ENCODE measurements at places on chromosomes 11 and 22.

GRCh38 chr11:61706452-61707400 lies 26.5 kb downstream of the DAGLA start:
- DNase-seq, result no peak

- DNase-seq, result no peak
Observed at GRCh38 chr11:128865490-128865889, 1.6 kb downstream of the KCNJ1 start.

DNA sequence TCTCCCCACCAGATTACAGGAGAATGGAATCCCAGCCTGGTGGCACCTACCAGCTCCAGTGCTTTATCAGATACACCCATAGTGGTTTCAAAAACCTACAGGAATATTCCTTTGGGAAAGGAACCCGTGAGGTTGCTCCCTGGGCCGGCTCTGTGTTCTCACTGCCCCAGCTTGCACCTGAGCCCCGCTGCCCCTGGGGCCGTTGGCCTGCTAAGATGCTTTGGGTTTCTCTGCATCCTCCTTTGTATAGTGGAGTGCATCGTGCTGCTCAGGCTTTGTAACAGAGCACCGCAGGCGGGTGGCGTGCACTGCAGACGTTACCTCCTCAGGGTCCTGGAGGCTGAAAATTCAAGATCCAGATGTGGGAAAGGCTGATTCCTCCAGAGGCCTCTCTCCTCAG lies 414.1 kb downstream of the BRD1 start:
- DNase-seq, result no peak

- no peak for DNase-seq
Observed at GRCh38 chr11:61102667-61103571, 630 bp downstream of the CD5 start.

DNA sequence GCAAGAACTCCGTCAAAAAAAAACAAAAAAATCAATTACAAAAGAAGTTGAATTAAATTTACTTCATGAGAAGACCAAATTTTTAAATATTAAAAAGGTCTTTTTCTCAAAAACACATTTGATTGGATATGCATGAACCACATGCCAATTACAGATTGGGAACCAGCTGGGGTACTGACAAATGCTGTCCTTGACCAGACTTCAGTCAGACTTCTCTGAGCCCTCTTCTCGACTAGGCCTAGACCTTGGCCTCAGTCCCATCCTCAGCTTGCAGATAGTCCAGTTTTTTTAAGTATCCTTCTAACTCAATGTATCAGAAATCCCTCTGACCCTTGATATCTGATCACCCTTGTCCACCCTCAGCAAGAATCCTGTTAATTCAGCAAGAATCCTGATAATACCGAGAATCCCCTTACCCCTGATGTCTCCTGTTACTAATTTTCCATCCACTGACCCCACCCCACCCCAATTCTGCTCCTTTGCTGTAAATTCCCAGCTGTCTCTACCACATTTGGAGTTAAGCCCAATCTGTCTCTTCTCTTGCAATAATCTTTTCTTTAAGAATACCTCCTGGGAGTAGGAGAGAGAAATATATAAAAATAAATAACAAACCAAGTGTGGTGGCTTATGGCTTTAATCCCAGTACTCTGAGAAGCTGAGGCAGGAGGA lies 30.9 kb downstream of the OR4D9 start:
- no peak for DNase-seq

DNA sequence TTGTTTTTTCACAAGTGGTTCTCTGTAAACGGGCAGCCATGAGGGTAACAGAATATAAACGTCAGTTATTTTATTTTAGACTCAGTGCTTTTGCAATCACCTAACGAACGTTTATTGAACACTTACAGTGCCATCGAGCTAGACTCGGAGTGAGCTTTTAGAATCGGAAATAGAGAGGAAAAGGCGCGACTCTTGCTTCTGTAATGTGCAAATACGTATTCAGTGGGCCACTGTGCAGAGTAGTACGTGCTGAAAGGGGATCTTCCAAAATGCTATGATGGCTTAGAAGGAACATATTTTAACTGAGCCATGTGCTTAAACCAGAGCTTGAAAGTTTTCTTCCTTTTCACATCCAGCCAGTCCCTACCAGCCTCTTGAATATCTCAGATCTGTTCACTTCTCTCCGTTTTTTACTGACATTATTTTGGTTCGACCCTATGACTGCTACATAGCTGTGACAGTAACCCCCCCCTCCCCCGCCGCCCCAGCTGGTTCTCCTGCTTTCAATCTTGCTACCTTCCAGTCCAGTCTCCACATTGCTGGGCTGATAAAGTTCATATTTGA lies 468 bp downstream of the DDIAS start:
- no peak for DNase-seq

GRCh38 chr22:45510376-45511232 lies 7.9 kb downstream of the FBLN1 start:
- DNase-seq, result no peak

All from activated T-cell treated with anti-CD3 and anti-CD28 coated beads for 1 hour (primary cell).